ENCODE measurements at places on chromosomes 6 and 20.

DNA sequence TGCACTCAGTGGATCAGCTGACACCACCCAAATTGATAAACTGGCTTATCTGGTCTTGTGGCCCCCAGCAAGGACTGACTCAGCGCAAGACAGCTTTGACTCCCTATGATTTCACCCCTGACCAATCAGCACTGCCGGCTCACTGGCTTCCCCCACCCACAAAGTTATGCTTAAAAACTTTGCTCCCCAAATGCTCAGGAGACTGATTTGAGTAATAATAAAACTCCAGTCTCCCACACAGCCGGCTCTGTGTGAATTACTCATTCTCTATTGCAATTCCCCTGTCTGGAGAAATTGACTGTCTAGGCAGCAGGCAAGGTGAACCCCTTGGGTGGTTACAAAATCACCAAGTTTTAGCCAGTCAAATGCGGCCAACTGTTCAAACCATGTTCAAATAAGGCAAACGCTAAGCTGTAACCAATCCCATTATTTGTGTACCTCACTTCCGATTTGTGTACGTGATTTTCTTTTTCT is 32.5 kb downstream of the SLC22A2 start:
- DNase-seq = no peak

DNA sequence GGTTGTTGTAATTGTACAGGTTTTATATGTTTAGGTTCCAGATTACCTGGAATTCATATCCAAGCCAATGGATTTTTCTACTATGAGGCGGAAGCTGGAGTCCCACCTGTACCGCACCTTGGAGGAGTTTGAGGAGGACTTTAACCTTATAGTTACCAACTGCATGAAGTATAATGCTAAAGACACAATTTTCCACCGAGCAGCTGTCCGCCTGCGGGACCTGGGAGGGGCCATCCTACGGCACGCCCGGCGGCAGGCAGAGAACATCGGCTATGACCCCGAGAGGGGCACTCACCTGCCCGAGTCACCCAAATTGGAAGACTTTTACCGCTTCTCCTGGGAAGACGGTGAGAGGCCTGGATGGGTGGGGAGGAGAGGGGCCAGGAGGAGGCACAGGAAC is 13.6 kb downstream of the BRPF3 start:
- DNase-seq = no peak

DNA sequence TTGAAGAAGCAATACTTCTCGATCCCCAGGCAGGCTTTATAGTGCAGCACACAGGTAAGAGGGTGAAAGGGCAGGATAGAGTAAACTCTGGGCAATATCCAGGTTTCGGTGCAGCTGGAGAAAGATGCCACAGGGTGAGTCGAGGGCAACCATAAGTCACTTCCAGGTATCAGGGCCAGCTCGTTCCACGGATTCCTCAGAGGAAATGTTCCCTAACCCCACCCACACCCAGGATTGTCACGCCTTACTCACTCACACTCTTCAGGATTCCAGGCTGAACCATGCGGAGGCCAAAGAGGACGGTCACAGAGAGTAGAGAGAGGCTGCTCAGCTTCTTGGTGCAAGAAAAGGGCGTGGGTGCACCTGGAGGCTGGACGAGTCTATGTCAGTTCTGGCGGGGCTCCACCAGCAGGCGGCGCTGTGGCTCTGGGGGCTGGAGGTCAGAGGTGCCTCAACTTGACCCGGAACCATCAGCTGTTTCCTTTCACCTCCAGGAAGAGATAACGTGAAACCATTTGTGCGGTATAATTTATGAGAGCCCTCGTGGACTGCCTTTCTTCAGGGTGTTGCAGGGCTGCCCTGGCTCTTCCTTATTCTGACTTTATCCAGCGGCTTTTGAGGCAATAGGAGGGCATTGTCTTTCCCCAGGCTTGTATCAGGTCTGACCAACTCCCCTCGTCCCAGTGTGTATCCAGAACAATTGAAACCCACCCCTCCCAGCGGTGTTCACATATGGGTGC is 14.5 kb upstream of the WFDC12 start:
- DNase-seq = no peak

- no peak for DNase-seq
Observed at GRCh38 chr6:130908958-130909357, 81.8 kb downstream of the SMLR1 start.

- no peak for DNase-seq
Observed at GRCh38 chr6:50820869-50821264, 2.2 kb downstream of the TFAP2B start.

DNA sequence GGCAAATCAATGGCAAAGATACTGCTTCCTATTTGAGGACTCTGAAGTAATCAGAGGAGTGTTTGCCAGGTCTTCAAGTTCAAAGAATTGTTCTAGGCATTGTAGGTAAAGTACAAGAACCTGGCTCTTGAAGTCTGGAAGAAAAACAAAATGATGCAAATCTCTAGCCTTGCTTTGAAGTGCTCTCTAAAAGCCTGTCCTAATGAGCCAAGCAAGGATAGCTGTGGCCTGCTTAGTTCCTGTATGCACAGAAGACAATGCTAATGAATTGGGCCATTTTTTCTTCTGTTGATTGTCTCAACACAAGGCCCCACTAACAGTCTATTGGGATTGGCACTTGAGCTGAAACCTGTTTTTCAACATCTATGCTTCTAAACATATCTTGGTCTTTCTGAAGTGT is 165.0 kb upstream of the POU3F2 start:
- DNase-seq = no peak

DNA sequence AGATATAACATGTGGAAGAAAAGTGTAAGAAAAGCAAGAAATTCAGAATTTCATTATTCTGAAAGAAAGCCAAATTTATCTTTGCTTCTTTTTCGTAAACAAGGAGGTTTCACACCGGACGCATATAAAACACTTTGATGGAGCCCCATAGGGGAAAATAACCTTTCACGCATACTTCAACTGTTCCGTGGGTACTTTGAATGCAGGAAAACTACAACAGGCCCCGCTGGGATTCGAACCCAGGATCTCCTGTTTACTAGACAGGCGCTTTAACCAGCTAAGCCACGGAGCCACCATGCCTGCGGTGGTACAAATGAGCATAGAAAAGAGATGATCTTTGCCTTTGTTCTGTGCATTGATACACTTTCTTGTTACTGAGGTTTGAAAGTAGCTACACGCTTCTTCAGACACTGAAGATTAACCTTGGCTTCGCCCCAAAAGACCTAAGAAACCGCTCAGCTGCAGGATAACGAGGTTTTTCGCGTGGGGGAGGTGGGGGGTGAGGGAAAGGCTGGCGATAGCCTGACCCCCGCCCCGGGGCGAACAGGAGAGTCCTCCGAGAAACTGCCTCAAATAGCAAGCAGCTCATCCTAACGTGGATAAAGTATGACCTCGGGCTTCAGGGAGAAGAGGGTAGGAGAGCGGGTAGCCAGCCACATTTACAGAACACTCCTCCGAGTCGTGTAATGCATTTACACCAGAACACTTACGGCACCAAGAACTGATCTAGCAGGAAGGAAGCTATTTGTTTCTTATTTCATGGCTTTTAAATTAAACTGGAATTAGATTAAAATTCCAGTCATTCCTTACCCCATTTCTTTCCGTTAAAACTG is 5.3 kb upstream of the HMGN4 start:
- DNase-seq = peak; percentile 93

- DNase-seq = no peak
Observed at GRCh38 chr20:3334156-3334943, 73.1 kb downstream of the DNAAF9 start.

DNA sequence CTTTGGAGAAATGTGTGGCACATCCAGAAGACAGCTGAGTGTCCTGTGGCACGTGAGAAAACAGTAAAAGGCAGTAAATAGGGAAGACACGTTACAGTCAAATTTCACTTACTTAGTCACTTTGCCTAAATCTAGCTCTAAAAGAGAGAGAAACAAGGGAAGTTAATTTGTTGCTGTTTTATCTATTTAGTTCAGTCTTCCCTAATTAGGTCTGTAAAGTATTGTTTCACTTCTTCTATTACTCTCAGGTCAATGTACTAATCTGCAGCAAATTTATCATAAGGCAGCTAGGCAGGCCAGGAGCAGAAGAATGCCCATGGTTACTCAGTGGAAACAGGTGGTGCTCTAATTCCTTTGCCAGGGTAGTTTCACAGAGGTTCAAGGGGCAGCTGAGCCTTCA is 124.3 kb upstream of the CNR1 start:
- no peak for DNase-seq

GRCh38 chr20:6058684-6059295 is 4.9 kb upstream of the LRRN4 start:
- DNase-seq = no peak

- DNase-seq = no peak
Observed at GRCh38 chr6:7938562-7939183, 28.1 kb upstream of the TXNDC5 start.

- DNase-seq = no peak
Observed at GRCh38 chr6:143150281-143150680, 89.6 kb downstream of the AIG1 start.

DNA sequence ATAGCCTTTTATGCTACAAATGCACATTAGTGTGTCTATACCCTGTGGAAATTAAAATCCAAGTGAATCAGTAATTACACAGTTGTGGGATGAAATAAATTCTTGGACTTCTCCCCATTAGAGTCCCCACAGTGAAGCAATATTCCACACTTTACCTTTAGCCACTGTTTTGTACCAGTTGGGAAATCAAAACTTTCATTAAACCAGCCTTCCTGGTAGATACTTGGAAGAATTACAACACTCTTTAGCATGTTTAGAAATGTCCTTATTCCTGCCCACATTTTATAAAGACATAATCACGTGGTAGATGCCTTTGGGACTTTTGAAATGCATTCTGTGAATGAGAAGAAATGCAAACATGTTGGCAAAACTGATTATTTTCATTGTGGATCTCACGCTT is 49.0 kb upstream of the ANKEF1 start:
- DNase-seq = no peak

DNA sequence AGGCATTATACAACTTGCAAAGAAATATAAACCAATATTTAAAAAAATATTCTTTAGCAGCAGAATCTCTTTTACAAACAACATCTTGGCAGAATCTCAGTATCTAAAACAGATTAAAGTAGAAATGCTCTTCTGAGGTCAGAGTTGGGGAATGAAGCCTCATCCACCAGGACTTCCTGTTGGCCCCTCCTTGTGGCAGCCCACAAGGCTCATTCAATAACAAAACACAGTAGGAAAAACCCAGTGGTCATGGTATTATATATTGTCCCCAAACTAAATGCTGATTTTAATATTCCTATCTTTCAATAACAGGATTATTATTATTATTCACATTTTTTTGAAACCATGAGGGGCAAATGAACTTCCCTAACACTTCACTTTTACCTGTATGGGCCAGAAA is 368.6 kb downstream of the BTBD9 start:
- DNase-seq = no peak

GRCh38 chr6:31750411-31751022 is 10.7 kb downstream of the MSH5 start:
- DNase-seq = no peak

GRCh38 chr6:116949964-116950363 is 72.9 kb downstream of the RFX6 start:
- no peak for DNase-seq

DNA sequence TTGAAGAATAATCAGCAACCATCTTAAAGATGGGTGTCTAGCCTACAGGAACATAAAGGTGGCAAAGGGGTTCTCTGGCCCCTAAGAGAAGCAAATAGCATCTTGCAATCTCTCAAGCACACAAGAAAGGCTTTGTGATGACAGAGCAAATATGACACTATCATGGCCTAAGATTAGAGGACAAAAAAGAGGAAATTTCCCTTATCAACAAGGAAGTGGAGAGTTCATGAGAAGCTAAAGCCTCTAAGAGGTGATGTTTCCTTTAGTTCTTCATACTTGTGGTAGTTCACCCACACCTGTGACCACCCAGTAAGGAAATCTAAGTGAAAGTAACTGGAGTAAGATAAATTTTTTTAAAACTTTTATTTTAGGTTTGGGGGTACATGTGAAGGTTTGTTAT is 88.4 kb downstream of the OLIG3 start:
- no peak for DNase-seq

GRCh38 chr20:62048346-62048761 is 17.3 kb downstream of the TAF4 start:
- no peak for DNase-seq

- DNase-seq = no peak
Observed at GRCh38 chr20:53698371-53698978, 104.8 kb upstream of the ZNF217 start.

DNA sequence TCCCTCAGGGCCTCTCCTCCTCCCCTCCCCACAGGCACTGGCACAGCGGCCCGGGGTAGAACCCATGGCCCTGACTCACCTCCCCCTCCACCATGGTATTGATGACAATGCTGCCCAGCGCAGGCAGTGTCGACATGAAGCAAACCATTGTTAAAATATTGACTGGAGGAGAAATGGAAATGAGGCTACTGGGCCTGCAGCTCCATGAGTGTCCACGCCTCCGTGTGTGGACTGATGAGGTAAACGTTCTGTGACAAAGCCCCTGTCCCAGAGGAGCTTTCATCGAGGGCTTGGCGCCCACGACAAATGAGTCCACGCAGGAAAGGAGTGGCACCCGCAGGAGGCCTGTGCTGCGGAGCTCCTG is 402.7 kb downstream of the TAF4 start:
- DNase-seq = no peak

DNA sequence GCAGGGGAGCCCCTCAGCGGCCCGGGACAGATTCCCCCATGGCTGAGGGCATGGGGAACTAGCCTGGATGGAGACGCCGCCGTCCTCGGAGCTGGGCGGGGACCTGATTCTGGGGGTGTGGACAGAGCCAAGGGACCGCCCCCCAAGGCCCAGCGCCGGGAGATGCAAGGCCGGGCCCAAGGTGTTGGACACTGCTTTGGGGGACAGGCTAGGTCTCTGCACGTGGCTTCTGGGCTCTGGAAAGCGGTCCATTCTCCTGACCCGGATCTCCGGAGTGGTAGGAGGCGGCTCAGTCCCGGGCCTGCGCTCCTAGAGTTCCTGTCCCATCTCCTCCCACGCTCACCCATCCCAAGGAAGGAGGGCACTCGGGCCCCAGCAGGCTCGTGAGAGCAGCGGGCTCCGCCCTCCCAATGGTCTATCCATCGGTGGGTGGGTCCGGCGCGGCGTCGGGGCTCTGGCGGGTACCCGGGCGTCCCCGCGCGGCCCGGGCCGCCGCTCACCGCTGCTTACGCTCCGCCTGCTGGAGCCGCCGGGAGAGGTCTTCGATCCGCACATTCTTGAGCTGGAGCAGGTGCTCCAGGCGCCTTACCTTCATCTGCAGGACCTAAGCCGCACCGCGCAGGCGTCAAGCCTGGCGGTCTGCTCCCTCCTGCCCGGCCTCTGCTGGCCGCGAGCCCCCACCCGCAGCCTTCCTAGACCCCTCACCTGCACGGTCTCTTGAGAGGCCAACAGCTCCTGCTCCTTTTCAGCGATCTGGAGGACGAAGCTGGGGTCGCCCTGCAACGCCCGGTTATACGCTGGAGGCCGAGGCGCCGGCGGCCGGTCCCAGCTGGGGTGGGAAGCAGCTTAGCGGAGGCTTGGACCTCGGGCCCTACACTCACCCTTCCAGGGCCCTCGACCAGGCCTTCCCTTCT is 3.3 kb downstream of the SPEF1 start:
- peak; percentile 53 for DNase-seq

DNA sequence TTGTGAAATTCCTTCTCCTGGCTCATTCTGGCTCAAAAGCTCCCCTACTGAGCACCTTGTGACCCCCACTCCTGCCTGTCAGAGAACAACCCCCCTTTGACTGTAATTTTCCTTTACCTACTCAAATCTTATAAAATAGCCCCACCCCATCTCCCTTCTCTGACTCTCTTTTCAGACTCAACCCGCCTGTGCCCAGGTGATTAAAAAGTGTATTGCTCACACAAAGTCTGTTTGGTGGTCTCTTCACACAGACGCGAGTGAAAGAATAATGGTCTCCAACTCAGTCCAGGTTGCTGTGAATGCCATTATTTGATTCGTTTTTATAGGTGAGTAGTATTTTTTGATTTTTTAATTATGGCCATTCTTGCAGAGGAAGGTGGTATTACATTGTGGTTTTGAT is 414.1 kb upstream of the FKBP1C start:
- no peak for DNase-seq

- no peak for DNase-seq
Observed at GRCh38 chr20:63525971-63526370, 5.4 kb downstream of the PPDPF start.
